ENCODE measurements at places on chromosomes 1 and 21.

- no peak for DNase-seq
Observed at GRCh38 chr1:31364561-31365250, 8.2 kb downstream of the FABP3 start.

DNA sequence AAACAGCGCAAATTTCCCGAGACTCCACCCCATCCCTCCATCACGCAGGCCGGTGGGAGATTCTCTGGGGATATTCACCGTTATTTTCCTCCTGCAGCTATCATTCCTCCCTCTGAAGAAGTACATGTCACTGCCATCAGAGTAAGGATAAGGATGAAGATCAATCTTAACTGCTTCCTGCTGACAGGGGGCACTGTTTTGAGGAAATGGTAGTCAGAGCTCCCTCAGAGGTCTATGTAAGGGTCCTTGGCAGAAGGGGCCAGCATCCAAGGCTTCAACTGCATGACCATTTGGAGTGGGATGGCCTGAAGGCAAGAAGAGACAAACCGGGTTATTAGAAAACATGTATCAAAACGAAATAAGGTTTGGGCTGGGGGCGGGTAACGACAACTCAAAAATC is 111.5 kb downstream of the KCNK1 start:
- DNase-seq = no peak

DNA sequence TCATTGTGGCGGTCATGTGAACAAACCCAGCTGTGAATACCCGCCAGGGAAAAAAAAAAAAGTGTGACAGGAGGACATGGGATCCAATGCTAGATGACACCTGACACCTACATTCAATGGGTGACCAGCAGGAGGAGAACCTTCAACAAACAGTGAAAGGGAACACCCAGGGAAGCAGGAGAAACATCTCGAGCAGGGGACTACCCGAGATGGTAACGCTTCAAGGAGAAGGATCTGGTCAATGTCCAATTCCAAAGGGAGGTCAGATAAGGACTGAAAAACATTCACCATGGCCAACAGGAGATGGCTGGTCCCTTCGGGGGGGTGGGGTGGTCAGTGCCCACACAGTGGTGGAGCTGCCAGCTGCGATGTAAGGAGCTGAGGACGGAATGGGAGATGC is 46.3 kb downstream of the PTPN14 start:
- no peak for DNase-seq

- DNase-seq = no peak
Observed at GRCh38 chr1:161834967-161835550, 68.9 kb downstream of the ATF6 start.

DNA sequence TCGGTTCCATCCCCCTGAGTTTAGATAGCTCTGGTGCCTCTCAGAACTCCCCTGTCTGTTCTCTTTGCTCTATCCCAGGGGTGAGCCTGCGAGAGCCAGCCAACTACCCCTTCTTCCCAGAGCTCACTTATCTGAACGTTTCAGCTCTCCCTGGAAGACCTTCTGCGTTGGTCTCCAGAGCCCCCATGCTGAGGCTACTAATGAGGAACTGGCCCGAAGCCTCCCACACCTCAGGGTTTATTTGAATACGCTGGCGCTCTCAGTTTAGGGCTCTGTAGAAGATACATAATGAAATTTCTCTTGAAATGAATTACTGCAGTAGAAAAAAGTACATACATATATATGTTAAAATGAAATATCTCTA is 43.5 kb downstream of the TCEANC2 start:
- no peak for DNase-seq

DNA sequence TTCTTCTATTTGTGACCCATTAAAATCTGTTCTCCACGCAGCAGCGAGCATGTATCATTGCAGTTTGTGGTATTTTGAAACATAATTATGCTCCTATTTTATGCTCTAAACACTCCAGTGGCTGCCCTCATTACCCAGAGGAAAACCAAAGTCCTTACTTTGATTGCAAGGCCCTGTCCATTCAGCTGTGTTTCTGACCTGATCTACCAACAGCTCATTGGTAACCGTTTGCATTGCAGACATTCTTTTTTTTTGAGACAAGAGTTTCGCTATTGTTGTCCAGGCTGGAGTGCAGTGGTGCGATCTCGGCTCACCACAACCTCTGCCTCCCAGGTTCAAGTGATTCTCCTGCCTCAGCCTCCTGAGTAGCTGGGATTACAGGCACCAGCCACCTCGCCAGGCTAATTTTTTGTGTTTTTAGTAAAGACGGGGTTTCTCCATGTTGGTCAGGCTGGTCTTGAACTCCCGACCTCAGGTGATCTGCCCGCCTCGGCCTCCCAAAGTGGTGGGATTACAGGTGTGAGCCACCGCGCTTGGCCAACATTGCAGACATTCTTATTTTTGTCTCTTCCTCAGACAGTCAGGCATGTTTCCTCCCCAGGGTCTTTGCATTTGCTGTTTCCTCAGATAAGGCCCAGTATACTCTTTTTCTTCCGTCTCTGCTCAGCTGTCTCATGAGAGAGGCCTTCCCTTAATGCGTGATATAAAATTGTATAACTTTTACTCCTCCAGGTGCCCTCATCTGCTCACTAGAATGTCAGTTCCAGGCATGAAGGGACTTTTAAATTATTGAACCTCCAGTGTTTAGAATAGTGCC is 32.5 kb downstream of the THRAP3 start:
- DNase-seq = no peak

- DNase-seq = no peak
Observed at GRCh38 chr1:183903101-183903500, 98.2 kb downstream of the RGL1 start.
